Vagina (tissue), 2 donors: ENCODE measurements at places on chromosomes 6 and 20.

GRCh38 chr20:54153041-54153327 is 20.8 kb downstream of the CYP24A1 start:
- no peak for DNase-seq

- DNase-seq, result no peak
Observed at GRCh38 chr6:143842461-143842901, 657 bp upstream of the LTV1 start.

GRCh38 chr6:133995758-133996157 is 42.7 kb downstream of the TBPL1 start:
- no peak for DNase-seq

- no peak for DNase-seq
Observed at GRCh38 chr6:45959534-45960145, 56.0 kb downstream of the CLIC5 start.
